Left lung (tissue), 14 donors: ENCODE measurements at places on chromosomes 1 and 21. TPM values are rescaled to one million over a fixed set of nuclear protein-coding genes. Genes with fewer than 3 reads are reported as not detected.

The NBPF10 gene
- 3.9 TPM for total RNA-seq

The C1orf87 gene
- 0.44 TPM for total RNA-seq

The S100A2 gene
- total RNA-seq: 7.1 TPM

The VWA1 gene
- 113 TPM for total RNA-seq

The RGS8 gene
- not detected for total RNA-seq

The WNT2B gene
- 5.3 TPM for total RNA-seq

The C1QB gene
- 648 TPM for total RNA-seq

GRCh38 chr1:79797487-79797886 is 791.0 kb upstream of the ADGRL4 start:
- H3K4me1 ChIP-seq: no peaks in the 10 kb centered on the region
- DNase-seq: no peak
- no peaks in the 10 kb centered on the region for H3K27me3 ChIP-seq
- H3K4me3 ChIP-seq: no peak overlapping the region

DNA sequence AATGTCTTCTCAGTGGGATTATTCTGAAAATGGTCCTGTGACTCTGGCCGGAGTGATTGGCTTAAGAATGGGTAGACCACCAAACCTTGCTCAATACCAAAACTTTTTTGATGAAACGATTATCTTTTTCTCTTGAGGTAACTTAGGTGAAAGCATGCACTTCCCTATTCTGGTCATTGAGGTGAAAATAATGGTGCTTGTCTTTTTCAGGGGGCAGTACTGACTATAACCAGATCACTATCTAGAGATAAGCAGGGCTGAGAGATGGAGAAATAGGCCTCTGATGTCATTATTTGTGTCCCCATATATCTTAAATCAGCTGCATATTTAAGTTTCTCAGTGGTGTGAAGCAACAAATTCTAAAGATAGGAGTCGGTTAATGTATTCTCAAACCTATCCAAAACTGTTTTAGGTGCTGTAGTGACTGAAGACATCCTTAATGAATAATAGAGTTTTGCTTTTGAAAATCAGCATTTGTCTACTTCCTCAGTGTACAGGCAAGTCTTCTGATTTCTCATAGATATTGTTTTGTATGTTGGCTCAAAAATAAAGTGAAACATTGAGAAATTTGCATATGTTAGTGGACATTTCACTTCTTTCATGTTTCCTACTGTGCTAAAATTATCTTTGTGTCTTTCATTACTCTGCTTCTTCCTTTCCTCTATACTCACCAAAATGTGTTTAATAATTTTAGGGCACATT is 735.3 kb upstream of the ADGRL4 start:
- no peak overlapping the region for H3K27ac ChIP-seq
- H3K27me3 ChIP-seq: no peaks in the 10 kb centered on the region
- H3K4me1 ChIP-seq: no peaks in the 10 kb centered on the region
- H3K36me3 ChIP-seq: no peaks in the 10 kb centered on the region

DNA sequence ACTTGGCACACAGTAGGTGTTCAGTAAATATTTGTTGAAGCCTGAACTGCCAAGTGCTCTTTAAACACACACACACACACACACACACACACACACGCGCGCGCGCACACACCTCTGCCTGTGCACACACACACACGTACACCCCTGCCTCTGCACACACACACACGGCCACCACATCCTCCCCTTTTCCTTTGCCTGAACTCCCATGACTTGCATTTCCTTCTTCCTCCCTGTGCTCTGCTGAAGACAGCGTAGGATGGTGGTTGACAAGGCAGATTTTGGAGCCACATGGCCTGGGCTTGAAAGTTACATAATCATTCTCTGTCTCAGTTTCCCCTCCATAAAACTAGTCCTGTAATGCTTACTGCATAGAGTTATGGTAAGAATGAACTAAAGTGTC is 712.3 kb downstream of the PTPRU start:
- no peaks in the 10 kb centered on the region for H3K27me3 ChIP-seq
- no peak for DNase-seq
- H3K27ac ChIP-seq: no peak overlapping the region
- H3K4me3 ChIP-seq: no peak overlapping the region
- H3K4me1 ChIP-seq: no peaks in the 10 kb centered on the region
- H3K36me3 ChIP-seq: no peaks in the 10 kb centered on the region

- H3K27ac ChIP-seq: no peak overlapping the region
- no peaks in the 10 kb centered on the region for H3K36me3 ChIP-seq
- DNase-seq: no peak
- no peak overlapping the region for H3K4me3 ChIP-seq
- H3K27me3 ChIP-seq: no peaks in the 10 kb centered on the region
Observed at GRCh38 chr1:201702936-201703335, 126.0 kb upstream of the IPO9 start.

DNA sequence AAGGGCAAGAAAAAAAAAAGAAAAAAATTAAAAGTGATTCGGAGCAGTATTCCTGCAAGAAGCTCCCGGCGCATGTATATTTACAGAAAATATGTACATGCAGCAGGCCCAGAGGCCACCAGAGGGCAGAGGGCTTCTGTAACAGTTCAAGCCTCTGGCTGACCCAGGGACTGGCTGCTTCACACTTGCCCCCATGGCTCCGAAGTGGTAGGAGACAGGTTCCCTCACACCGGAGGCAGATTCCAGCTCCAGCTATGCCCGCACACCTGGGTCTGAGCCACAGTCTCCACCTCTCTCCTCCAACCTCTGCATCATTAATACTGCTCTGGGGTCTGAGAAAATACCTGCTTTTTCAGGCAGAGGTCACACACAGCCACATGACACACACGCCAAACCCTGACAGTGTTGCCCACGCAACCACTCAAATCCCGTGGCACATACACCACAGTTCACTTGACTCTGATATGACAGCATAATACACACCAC is 2.2 kb upstream of the ARHGAP30 start:
- no peaks in the 10 kb centered on the region for H3K27me3 ChIP-seq
- H3K4me1 ChIP-seq: no peaks in the 10 kb centered on the region
- no peak overlapping the region for H3K4me3 ChIP-seq
- H3K36me3 ChIP-seq: no peaks in the 10 kb centered on the region
- peak; percentile 86 for DNase-seq
- H3K27ac ChIP-seq: no peak overlapping the region

GRCh38 chr1:183760661-183761060 is 44.3 kb upstream of the RGL1 start:
- H3K27ac ChIP-seq: no peak overlapping the region
- no peaks in the 10 kb centered on the region for H3K27me3 ChIP-seq
- no peak for DNase-seq

GRCh38 chr1:48030696-48031365 is 33.6 kb upstream of the TRABD2B start:
- no peaks in the 10 kb centered on the region for H3K4me1 ChIP-seq
- no peak overlapping the region for H3K27ac ChIP-seq
- no peaks in the 10 kb centered on the region for H3K36me3 ChIP-seq
- H3K27me3 ChIP-seq: no peaks in the 10 kb centered on the region
- no peak overlapping the region for H3K4me3 ChIP-seq

GRCh38 chr1:84795213-84795612 is 97.8 kb downstream of the LPAR3 start:
- DNase-seq: no peak
- H3K27ac ChIP-seq: no peak overlapping the region
- H3K4me3 ChIP-seq: no peak overlapping the region
- no peaks in the 10 kb centered on the region for H3K36me3 ChIP-seq

- H3K4me3 ChIP-seq: no peak overlapping the region
- no peak for DNase-seq
Observed at GRCh38 chr1:50197216-50197615, 88.5 kb downstream of the ELAVL4 start.

DNA sequence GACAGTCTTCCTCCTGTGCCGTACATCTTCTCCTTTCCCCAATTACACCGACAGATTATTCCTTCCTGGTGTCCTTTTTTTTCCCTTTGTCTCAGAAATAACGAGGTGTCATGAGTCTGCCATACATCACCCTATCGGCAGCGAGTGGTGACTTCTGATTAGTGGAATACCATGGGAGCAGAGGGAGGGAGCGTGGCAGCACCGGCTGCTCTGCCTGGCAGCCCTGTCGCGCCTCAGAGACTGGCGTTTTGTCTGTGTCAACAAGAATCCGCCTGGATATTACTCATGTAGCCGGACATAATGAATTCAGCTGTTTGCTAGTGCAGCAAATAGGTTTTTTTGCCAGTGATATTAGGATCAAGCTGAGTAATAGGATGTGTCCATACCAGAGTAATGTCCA is 51.8 kb downstream of the UTP25 start:
- H3K4me3 ChIP-seq: no peak overlapping the region
- no peak overlapping the region for H3K27ac ChIP-seq
- H3K4me1 ChIP-seq: no peaks in the 10 kb centered on the region
- H3K36me3 ChIP-seq: no peaks in the 10 kb centered on the region
- H3K27me3 ChIP-seq: no peaks in the 10 kb centered on the region

DNA sequence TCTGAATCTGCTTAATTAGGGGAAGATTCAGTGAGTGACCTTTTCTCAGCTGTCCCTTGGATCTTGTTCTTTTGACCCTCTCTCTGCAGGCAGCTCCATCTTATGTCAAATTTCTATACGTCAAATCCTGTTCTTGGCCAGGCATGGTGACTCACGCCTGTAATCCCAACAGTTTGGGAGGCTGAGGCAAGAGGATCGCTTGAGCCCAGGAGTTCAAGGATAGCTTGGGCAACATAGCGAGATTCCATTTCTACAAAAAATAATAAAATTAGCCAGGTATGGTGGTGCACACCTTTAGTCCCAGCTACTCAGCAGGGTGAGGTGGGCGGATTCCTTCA is 12.3 kb upstream of the CDC42 start:
- DNase-seq: no peak
- peak overlapping the region; percentile 88 for H3K27ac ChIP-seq
- H3K4me3 ChIP-seq: no peak overlapping the region
- no peaks in the 10 kb centered on the region for H3K36me3 ChIP-seq
- H3K4me1 ChIP-seq: peaks cover 8% of the 10 kb centered on the region
- no peaks in the 10 kb centered on the region for H3K27me3 ChIP-seq

- H3K27me3 ChIP-seq: no peaks in the 10 kb centered on the region
- DNase-seq: no peak
- H3K27ac ChIP-seq: no peak overlapping the region
Observed at GRCh38 chr1:53163291-53163768, 20.9 kb upstream of the SLC1A7 start.

DNA sequence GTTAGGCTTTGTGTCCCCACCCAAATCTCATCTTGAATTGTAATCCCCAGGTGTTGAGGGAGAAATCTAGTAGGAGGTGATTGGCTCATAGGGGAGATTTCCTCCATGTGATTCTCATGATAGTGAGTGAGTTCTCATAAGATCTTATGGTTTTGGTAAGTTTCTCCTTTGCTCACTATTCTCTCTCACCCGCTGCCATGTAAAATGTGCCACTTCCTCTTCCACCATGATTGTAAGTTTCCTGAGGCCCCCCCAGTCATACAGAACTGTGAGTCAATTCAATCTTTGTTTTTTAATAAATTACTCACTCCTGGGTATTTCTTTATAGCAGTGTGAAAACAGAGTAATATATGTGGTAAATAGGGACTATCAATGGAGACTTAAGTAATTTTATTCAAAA is 434.5 kb upstream of the OLFM3 start:
- no peaks in the 10 kb centered on the region for H3K4me1 ChIP-seq
- no peak overlapping the region for H3K4me3 ChIP-seq
- H3K27me3 ChIP-seq: no peaks in the 10 kb centered on the region
- H3K36me3 ChIP-seq: no peaks in the 10 kb centered on the region
- H3K27ac ChIP-seq: no peak overlapping the region
- DNase-seq: no peak

DNA sequence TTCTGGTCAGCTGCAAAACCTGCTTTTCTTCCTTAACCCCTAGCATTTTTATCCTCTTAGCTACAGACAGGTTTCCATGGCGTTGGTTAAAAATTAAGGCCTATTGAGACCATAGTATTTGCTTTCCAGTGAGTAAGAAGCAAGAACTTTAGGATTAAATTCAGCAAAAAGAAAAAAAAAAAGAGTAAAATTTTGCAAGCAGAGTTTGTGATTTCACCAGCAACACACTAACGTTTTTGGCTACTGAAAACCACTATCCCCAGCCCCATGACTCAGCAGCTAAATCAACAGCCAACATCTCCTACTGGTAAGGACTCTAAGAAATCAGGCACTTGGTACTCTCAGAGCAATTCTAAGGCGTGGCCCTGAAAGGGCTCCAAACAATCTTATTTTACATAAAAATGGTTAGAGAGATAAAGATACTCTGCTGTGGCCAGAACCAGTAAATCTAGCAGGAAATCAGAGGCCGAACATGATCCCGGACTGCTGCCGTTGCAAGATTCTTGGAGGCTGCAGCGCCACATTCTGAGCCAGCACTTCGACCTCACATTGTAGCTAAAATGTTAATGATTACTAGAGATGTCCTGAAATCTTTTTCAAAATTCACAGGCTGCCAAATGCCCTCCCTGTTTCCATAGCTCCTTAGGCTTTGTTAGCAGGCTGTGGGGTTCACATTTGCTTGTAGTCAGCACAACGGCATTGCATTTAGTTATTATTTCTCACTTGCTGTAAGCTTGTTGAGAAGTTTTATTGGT is 1.6 kb upstream of the ENO1 start:
- H3K27me3 ChIP-seq: no peaks in the 10 kb centered on the region
- peak; percentile 72 for DNase-seq
- peak overlapping the region; percentile 97 for H3K27ac ChIP-seq
- H3K36me3 ChIP-seq: peaks cover 15% of the 10 kb centered on the region
- peak overlapping the region; percentile 100 for H3K4me3 ChIP-seq
- peaks cover 50% of the 10 kb centered on the region for H3K4me1 ChIP-seq

DNA sequence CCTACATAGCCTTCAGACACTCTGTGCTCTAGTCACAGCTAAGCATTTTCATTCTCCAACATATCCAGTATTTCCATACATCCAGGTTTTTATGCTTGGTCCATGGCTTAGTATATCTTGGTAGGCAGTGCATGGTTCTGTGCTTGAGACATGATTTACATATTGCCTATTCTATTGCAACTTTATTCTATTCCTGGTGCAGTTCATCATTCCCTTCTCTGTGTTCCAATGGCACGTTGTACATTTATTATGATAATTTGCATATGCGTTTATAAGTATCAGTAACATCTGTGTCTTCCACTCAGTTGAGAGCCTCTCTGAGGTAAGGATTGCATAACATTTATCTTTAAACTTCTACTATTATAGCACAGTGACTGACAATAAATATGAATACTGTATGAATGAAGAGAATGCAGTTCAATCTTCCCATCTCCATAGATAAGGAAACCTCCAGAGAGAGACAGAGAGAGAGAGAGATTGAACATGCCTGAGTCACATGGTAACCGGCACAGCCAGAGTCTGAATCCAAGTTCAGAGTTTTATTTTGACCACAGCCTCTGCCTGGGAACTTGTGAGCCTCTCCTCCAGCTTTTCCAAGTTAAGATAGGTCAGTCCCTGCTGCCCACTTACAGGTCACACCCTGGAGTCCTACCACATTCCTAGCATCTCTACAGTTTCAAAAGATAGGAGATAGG is 41.5 kb downstream of the PLPPR5 start:
- no peak overlapping the region for H3K27ac ChIP-seq
- H3K4me3 ChIP-seq: no peak overlapping the region
- H3K4me1 ChIP-seq: no peaks in the 10 kb centered on the region
- H3K27me3 ChIP-seq: no peaks in the 10 kb centered on the region

- no peak overlapping the region for H3K4me3 ChIP-seq
- H3K27me3 ChIP-seq: no peaks in the 10 kb centered on the region
- no peak overlapping the region for H3K27ac ChIP-seq
Observed at GRCh38 chr21:35090403-35090802, 41.3 kb upstream of the RUNX1 start.

GRCh38 chr1:203264052-203264501 is 34.6 kb upstream of the CHIT1 start:
- no peak for DNase-seq
- no peak overlapping the region for H3K27ac ChIP-seq
- H3K4me1 ChIP-seq: peaks cover 18% of the 10 kb centered on the region
- no peaks in the 10 kb centered on the region for H3K27me3 ChIP-seq
- H3K36me3 ChIP-seq: no peaks in the 10 kb centered on the region

- H3K36me3 ChIP-seq: no peaks in the 10 kb centered on the region
- DNase-seq: no peak
- no peaks in the 10 kb centered on the region for H3K4me1 ChIP-seq
- no peaks in the 10 kb centered on the region for H3K27me3 ChIP-seq
Observed at GRCh38 chr1:221602830-221603229, 139.1 kb downstream of the DUSP10 start.
